Fibroblast of upper back skin (primary cell): ENCODE measurements at places on chromosomes 11 and 22.

DNA sequence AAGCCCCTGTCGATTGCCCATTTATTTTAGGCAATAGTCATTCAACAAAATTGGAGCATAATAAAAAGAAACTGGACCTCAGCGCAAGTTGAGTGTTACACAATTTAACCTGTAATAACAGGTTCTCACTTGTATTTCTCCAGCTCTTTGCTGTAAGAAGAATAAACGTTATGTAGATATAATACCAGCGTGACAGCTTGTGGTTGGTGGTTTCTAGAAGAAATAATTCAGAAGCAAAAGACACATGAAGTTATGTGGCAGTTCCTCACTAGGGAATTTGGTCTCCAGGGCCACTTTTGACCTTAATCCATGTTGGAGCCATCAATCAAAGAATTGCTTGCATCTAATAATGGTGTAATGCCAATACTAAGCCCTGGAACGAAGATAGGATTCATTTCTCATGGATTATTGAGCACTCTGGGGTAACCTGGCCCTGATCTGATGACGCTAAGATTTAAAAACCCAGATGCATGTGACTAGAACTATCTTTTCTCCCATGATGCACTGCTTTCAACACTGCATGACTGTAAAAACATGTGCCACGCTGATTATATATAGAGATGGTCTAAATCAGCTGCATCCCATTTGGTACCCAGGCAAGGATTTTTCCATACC lies 129.7 kb upstream of the LDLRAD3 start:
- DNase-seq = no peak

- no peak for DNase-seq
Observed at GRCh38 chr22:36102995-36103394, 57.6 kb downstream of the APOL3 start.

- no peak for DNase-seq
Observed at GRCh38 chr11:36386411-36386810, 90.3 kb downstream of the PRR5L start.

- DNase-seq = peak; percentile 56
Observed at GRCh38 chr22:37260901-37261336, 16.9 kb upstream of the RAC2 start.

GRCh38 chr11:110434952-110435779 lies 5.4 kb downstream of the FDX1 start:
- DNase-seq = no peak

- DNase-seq = no peak
Observed at GRCh38 chr11:29734287-29734686, 282.5 kb downstream of the KCNA4 start.
